Cortex of kidney (tissue), 1 donor: ENCODE measurements at places on chromosomes 12 and 14.

- no peak for DNase-seq
Observed at GRCh38 chr12:55934773-55935172, 3.8 kb downstream of the DGKA start.

DNA sequence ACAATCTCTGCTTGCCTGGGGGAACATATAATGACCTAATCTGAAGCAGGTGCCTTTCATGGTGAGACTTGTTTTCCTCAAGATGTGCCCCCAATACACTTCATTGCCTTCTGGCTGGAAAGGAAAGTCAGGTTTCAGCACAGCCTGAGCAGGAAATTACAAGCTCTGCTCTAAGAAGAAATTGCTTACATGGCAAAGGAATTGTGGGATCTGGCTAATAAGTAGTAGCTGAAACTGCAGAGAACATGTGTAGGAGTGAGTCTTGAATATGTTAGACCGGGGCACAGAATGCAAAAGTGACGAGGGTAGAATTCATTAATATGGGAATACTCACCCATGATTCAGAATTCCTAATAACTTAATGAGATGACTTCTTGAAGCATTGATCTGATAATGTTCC is 6.3 kb upstream of the CFAP54 start:
- no peak for DNase-seq

- DNase-seq: no peak
Observed at GRCh38 chr12:7130701-7131501, 730 bp downstream of the CLSTN3 start.

DNA sequence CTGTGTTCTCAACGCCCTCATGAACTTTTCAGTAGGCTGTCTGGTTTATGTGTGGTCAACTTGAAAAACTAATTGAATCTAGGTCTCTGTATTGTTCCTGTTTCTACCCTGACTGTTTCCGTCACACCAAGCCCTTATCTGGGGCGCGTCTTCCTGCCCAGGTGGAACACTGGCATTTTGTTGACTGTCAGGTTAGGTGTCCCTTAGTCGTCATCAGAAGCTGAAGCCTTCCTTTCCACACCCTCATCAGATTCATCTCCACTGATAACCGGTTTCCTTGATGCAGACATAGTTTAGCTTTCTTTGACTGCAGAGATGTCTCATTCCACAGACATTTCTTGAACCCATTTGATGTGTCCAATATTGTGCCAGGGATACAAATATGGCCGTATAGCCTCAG is 96.5 kb downstream of the DUSP16 start:
- DNase-seq: no peak

GRCh38 chr12:106645465-106646330 is 62.9 kb downstream of the RFX4 start:
- no peak for DNase-seq

GRCh38 chr12:7178481-7178880 is 11.0 kb upstream of the PEX5 start:
- no peak for DNase-seq

DNA sequence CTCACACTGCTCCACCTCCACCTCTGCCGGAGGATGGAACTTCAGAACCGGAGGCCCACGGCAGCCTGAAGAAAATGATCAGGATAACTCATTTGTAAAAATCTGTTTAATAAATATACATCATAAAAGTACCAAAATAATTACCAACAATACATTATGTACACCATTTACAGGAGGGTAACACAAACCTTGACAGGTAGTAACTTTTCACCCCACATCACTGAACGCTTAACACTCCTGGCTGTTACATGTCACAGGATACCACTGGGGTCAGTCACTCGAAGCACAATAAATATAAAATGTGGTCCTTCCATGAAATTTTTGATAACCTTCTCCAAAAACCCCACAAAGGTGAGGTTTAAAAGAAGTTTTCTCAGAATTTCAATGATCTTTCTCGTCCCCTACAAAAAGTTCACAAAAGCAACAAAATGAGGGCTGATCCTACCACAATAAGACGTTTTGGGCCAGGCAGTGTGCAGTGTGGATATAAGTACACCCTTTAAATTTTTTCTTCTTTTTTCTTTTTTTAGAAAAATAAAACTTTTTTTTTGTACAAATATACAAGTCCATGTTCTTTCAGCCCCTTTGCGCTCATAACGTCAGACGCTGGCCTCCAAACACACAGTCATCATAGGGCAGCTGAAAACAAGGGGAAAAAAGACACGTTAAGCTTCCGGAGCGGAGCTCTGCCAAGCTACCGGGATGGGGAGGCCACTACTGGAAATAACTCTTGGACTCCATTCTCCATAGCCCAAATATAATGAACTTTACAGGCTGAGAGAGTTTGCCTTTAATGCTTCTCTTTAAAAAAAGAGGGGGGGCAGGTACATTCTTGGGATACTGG is 2.9 kb downstream of the NFKBIA start:
- no peak for DNase-seq

- no peak for DNase-seq
Observed at GRCh38 chr12:127883013-127883412, 384.0 kb upstream of the TMEM132C start.

GRCh38 chr14:88911809-88912208 is 87.4 kb downstream of the TTC8 start:
- DNase-seq: no peak

GRCh38 chr14:30614155-30614554 is 8.0 kb upstream of the SCFD1 start:
- no peak for DNase-seq

GRCh38 chr14:82052778-82053177 is 519.1 kb upstream of the SEL1L start:
- no peak for DNase-seq
